ENCODE measurements at places on chromosomes 16 and 17. TPM values are rescaled to one million over a fixed set of nuclear protein-coding genes. Genes with fewer than 3 reads are reported as not detected.

Gene CKLF
- total RNA-seq: 64.9 TPM

- no peak for DNase-seq
Observed at GRCh38 chr17:12247761-12248160, 227.1 kb downstream of the MAP2K4 start.

- peak; percentile 46 for DNase-seq
Observed at GRCh38 chr17:81027038-81027437, 7.9 kb upstream of the BAIAP2 start.

DNA sequence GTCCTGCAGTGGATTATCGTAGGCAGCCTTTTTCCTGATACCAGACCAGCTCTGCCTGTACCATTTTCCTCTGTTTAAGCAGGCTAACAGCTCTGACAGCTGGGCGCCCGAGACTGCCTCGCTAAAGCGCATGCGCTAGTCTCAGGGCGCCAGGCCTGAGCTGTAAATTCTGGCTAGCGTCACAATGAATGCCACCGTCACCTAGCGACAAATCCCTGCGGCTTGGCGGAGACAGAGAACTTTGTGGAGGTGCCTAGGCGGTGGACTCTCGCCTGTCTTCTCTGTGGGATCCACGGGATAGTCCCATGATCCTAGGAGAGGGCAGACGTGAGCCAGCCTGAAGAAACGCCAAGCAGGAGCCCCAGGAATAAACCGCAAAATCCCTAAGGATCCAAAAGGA is 573.9 kb downstream of the KCNJ18 start:
- no peak for DNase-seq

DNA sequence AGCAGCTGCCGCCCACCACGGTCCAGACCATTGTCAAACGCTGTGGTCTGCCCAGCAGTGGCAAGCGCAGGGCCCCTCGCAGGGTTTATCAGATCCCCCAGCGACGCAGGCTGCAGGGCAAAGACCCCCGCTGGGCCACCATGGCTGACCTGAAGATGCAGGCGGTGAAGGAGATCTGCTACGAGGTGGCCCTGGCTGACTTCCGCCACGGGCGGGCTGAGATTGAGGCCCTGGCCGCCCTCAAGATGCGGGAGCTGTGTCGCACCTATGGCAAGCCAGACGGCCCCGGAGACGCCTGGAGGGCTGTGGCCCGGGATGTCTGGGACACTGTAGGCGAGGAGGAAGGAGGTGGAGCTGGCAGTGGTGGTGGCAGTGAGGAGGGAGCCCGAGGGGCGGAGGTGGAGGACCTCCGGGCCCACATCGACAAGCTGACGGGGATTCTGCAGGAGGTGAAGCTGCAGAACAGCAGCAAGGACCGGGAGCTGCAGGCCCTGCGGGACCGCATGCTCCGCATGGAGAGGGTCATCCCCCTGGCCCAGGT is 13.0 kb downstream of the SLC52A1 start:
- no peak for DNase-seq

- no peak for DNase-seq
Observed at GRCh38 chr16:50954469-50954868, 196.6 kb downstream of the SALL1 start.

Gene ABCA10
- 9.8 TPM for total RNA-seq

DNA sequence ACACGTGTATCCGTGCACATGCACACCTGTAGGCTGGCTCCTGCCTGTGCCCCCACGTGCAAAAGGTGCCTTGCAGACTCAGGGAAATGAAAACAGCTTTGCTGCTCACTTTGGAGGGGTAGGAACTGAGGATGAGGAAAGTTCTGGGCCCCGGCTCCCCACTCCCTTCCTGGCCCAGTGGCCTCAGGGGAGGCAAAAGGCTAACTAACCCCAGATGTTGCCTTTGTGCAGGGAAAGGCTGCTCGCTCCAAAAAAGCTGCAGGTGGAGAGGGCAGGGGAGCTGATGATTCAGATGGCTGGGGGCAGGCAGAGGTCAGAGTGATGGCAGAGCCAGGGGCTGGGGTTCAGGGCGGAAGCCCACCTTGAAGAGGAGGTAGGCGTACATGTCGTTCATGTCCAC is 12.4 kb downstream of the PLCD3 start:
- no peak for DNase-seq

- DNase-seq: no peak
Observed at GRCh38 chr16:3401719-3402397, 843 bp downstream of the ZNF174 start.

Gene SYT17
- total RNA-seq: 11.8 TPM

DNA sequence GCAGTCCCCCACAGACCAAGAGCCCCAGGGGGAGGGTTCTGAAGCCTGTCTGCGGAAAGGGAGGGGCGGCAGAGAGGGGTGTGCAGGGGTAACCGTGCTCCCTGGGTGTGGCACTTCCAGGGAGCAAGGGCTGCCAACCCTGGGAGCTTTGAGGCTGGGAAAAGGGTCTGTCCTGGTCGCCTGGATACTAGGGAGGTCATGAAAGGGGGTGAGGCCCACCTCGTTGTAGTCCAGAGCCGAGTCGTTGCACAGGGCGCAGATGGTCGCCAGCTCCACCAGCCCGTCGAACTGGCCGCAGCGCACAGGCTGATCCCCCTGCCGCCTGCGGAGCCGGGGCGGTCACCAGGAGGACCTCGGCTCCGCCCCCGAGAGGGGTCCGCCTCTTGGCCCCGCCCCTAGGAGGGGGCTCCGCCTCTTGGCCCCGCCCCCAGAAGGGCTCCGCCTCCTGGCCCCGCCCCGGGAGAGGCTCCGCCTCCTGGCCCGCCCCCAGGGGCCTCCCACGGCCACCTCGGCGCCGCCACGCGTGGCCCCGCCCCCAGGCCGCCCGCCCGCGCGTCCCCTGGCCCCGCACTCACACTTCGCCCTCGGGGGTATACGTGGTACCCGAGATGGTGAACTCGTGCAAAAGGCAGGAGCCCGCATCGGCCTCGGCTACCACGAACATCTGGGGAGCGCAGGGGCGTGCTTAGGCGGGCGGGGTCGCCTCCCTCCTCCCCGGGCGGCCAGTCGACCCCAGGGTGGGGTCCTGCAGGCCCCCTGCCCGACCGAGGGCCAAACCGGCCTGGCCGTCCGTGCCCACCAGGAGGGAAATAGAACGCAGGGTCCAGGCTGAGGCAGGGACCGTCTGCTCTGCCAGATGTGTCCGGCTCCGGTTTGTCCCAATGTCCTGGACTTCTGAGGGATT is 19.5 kb downstream of the ATP2A3 start:
- DNase-seq: no peak

GRCh38 chr17:17030515-17031211 is 11.6 kb upstream of the MPRIP start:
- DNase-seq: no peak

GRCh38 chr16:65178151-65178550 is 56.3 kb upstream of the CDH11 start:
- DNase-seq: no peak

GRCh38 chr16:59039066-59039720 is 305.1 kb upstream of the GOT2 start:
- DNase-seq: no peak

- no peak for DNase-seq
Observed at GRCh38 chr16:88855176-88855575, 1.6 kb downstream of the GALNS start.

Gene LCAT
- 33.8 TPM for total RNA-seq

Gene MEOX1
- total RNA-seq: 0.86 TPM

DNA sequence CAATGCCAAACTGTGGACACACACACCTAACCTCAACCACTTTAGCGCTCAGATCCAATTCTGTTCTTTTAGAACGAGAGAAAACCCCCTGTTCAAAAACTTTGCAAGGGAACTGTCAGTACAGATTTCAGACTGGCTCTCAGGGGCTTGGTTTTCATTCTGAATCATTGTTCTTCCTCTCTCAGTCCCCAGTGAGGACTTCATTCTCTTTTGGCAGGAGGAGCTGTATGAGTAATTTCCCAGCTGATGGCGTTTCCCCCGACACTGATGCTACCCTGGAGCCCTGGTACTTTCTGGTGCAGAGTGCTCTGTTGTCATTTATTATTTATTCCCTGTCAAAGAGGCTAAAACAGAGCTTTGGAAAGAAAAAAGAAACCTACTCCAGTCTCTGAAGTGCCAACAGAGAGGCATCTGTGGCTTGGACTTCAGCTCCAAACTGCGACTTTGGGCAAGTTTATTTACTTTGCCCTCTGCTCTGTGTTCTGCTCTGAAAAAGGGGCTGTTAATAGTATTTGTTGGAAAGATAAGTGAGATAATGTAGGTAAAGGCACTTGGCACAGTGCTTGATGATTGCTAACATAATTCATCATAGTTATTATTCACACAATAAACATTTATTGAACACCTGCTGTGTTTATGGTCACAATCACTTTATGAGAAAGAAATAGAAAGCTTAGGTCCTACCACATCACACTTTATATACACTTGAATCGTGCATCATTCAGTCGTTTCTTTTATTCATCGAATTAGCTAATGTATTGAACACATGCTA is 28.3 kb downstream of the ETV4 start:
- DNase-seq: no peak

Gene AOC2
- 2.1 TPM for total RNA-seq

DNA sequence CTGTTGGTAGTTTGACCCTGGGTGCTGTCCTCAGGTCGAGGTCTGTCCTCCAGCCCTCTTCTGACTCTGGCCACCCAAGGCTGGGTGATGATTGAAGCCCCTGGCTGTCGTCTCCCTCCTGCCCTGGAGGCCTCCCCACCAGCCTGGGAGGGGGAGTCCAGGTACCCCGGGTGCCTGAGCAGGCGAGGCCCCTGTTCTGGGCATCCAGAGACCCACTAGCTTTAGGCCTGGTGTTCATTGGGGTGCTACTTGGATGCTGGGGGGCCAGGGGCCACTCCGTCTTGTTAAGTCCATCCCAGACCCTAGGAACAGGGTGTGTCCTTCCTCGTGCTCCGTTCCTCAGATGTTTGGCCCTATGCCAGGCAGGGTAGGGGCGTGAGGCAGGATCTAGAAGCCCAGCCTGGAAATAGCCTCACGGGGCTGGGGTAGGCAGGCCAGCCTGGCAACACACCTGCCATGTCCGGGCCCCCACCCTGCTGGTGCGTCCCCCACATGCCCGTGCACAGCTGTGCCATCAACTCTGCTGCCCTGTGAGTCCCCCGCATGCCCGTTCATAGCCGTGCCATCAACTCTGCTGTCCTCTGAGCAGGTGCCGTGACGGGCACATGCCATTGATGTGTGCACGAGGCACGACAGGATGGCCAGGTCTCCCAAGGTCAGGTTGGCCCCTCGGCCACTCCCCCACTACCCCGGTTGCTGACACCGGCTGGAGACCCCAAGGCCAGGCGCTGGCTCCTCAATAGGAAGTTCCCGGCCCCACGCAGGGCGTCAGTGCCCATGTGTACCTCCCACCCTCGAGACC is 36.9 kb downstream of the GINS2 start:
- no peak for DNase-seq
